ENCODE measurements at places on chromosomes 4 and X. TPM values are rescaled to one million over a fixed set of nuclear protein-coding genes. Genes with fewer than 3 reads are reported as not detected.

GC gene
- total RNA-seq = not detected

KLHL8 gene
- 20.3 TPM for total RNA-seq

ARHGAP36 gene
- 0.22 TPM for total RNA-seq

EGFL6 gene
- total RNA-seq = 1.2 TPM

PIN4 gene
- total RNA-seq = 21.6 TPM

XAGE1A gene
- not detected for total RNA-seq

GPR34 gene
- total RNA-seq = not detected

TMPRSS11F gene
- not detected for total RNA-seq

GNRHR gene
- not detected for total RNA-seq

Data from neural progenitor cell (in vitro differentiated cells).